ENCODE measurements at places on chromosomes 3 and 15.
A peak's percentile ranks its signal among the peaks of the same experiment; 100 is the strongest.

DNA sequence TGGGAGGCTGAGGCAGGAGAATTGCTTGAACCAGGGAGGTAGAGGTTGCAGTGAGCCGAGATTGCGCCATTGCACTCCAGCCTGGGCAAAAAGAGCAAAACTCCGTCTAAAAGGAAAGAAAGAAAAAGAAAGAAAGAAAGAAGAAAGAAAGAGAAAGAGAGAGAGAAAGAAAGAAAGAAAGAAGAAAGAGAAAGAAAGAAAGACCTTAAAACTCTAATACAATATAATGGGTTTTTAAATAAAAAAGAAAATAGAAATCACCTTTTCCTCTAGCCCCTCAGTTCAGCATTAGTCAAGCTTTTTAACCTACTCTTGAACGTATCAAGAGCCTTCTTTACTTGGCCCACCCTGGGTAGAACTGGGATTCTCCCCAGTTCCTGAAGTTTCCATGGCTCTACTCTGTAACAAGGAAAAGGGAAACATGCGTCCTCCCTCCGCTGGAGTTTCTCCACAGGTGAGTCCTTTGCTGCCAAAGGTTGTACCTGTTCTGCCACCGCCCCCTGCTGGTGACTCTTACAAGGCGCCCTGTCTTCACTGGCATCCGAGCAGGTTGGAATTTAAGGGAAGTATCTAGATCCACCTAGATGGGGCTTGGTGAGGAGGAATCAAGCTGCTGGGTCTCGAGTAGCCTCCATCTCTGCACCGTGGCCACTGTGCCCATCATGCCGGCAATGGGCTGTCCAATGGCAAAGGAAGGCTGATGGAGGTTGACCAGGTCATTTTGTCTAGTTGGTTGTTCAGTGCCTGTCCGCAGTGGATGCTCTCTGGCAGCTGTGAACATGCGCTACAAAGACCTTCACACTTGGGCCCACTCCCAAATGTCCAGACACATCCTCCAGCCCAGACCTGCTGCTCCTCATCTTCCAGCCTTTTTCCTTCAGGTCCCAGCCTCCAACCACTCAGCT lies 20.6 kb upstream of the EPHB3 start:
- peak; percentile 37 for DNase-seq

DNA sequence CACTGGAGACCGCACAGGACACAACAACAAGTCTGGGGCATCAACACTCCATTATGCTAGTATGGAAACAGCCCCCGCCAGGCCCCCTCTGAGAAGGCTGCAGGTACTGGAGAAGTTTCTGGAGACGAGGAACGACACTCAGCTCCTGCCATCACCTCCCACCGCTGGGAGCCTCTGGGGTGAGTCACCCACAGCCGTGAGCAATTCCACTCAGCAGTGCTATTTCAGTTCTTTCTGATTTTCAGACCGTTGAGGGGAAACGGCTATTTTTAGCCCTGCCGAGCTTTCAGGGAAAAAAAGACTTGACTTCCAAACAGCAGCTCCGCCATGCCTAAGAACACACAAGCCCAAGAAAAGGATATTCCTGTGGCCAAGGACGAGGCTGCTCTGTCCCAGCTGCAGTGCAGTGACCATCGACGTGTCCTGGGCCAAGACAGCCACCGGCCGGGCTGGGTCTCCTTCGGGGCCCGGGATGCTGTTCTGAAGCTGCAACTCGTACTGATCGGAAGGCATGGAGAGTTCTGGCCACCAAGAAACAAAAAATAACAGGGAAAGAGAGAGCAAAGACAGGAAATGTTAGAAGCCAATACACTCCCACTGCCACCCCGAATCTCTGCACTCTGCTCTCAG lies 40.8 kb downstream of the NUP210 start:
- DNase-seq, result no peak

- no peak for DNase-seq
Observed at GRCh38 chr3:44321335-44321734, 17.2 kb upstream of the TCAIM start.

- DNase-seq, result no peak
Observed at GRCh38 chr3:6228958-6229683, 631.8 kb upstream of the GRM7 start.

- no peak for DNase-seq
Observed at GRCh38 chr3:49826016-49826415, 12.3 kb upstream of the UBA7 start.

DNA sequence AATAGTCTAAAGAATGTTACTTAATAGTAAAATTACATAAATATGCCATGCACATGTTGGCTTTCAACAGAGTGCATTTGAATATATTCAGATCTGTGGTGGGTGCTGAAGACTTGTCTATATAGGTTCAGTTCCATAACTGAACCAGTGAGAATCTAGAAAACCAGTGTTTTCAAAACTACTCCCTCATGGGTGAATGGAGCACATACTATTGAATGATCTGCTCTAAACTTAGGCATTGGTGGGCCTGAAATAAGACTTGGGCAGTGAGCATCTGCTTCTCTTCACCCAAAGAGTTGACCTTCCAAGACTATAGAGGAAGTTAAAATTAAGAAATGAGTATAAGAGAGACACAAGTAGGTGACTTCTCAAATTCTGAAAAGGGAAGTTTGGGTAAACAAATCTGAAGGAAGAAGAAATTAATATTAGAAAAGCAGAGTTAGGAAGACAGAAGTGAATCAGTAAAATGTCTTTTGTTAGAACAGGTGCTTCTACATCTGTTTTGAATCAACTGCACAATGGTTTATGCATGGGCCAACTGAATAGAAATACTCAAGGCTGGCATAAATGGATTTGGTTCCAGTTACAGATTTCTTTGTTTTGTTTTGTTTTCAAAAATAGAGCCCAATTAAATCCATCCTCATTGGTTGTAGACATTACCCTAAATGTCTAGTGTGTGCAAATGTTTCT lies 19.3 kb downstream of the ALCAM start:
- no peak for DNase-seq

GRCh38 chr15:84391191-84391590 lies 155.6 kb downstream of the GOLGA6L4 start:
- DNase-seq, result no peak

DNA sequence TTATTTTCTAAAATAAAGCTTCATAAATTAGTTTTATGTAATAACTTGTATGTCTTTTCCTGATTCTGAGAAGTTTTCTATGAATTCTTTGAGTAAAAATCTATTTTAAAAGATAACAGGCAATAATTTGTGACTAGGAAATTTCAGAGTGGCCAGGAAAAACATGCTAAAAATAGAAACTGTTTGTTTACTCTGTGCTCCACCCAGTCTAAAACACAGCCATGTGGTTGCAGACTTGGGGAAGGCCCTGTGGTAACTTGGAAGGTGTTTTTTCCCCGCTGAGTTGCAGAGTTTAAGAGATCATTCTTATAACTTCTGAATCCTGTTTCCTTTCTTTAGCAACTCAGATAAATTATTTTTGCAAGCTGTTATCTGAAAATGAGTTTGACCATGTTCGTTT lies 21.9 kb downstream of the PLCL2 start:
- DNase-seq, result no peak

- DNase-seq, result no peak
Observed at GRCh38 chr15:29429584-29429983, 160.0 kb upstream of the NSMCE3 start.

DNA sequence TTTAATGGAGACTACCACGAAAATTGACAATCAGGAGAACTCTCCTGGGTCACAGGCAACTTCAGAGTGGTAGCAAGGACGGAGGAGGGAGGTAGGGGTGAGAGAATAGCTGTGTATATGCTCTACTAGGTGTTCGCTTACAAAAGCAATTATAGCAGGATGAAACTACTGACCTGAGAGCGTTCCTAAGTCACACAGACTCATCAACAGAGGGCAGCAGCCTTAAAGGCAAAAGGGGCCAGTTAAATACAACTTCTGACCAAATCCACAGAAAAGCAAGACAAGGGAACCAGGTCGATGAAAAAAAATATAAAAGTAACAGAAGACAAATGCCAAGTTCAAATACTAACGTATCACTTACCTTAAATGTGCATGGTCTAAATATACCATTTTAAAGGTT lies 894.6 kb downstream of the PLOD2 start:
- DNase-seq, result no peak

- DNase-seq, result no peak
Observed at GRCh38 chr3:2098398-2099027, at the start of gene CNTN4. TSS of gene CNTN4 (plus strand) at chr3:2098866.

DNA sequence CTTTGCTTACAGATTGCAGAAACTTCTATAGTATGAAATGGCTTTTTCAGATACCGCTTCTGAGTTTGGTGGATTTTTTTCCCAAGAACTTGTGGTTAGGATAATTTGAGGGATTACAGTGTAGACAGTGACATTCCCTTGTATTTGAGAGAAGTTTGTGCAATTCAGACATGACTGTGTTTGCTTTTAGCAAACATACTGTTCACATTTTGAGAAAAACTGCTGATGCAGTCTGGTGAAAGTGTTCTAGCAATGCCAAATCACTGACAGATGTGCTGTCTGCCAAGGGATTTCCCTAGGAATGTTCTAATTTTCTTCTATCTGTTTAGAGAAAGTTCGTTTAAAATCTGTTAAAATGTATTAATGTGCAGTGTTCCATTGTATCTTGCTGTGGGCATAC lies 652.6 kb downstream of the FHIT start:
- DNase-seq, result no peak

DNA sequence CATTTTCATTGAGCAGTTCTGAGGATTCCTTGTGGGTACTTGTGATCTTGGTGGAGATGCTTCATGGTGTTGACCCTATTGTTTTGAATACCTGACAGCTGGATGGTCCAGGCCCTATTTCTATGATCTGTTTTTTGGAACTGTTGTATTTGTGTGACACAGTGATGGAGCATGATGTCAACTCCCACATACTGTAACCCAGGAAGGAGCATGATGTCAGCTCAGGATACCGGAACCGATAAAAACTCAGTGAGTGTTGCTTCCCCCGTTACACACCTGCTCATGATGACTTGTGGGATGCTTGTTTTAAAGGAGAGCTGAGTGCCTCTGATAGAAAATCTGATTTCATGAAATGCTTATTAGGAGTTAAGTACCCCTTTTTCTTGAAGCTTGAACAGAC lies 45.1 kb downstream of the ZBTB38 start:
- no peak for DNase-seq

- DNase-seq, result no peak
Observed at GRCh38 chr3:136262559-136262958, 12.4 kb downstream of the PCCB start.

DNA sequence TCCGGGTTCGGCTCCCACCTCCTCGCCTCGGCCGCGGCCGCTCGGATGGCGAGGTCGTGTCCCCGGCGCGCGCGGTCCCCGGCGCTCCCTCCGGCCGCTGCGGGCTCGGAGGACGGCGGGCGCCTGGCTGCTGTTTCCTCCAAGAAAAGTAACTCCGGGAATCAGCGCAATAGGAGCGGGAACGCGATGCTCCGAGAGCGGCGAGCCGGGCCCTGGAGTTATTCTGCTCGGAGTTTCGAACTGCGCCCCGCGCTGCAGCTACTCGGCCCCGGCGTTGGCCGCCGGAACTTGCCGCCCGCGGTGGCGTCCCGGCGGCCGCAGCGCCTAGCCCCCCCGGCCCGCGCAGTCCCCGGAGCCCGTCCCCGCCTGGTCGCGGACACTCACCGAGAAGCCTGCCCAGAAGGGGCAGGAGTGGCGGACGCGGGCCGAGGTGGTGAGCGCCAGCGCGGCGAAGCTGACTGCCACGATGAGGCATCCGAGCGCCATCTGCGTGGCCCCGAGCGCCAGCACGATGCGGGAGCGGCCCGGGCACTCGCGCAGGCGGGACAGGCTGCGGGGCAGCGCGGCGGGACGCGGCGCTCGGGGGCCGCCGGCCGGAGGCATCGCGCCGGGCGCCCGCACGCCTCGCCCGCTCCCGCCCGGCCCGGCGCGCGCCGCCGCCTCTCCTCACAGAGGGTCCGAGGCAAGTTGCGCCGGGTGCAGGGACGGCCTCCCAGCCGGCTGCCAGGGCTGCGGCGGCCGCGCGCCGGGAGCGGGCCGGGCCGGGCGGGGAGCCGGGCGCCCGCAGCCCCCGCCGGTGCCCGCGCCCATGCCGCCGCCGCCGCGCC lies 251.9 kb downstream of the TJP1 start:
- no peak for DNase-seq

DNA sequence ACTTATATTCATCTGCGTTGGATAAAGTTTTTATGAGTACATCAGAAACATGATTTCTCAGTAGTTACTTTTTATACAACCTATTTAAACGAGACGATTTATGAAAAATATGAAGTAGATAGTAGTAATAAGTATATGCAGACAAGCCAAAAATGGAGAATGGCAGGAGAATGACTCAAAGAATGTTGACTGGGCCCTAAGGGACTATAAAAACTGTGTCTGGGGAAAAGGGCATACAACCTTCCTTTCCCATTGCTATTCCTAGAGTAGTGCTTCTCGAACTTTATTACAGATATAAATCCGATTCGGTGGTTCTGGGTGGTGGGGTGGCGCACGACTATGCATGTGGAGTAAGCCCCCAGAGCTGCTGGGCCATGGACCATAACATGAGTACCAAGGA lies 558.5 kb downstream of the FOXP1 start:
- no peak for DNase-seq

DNA sequence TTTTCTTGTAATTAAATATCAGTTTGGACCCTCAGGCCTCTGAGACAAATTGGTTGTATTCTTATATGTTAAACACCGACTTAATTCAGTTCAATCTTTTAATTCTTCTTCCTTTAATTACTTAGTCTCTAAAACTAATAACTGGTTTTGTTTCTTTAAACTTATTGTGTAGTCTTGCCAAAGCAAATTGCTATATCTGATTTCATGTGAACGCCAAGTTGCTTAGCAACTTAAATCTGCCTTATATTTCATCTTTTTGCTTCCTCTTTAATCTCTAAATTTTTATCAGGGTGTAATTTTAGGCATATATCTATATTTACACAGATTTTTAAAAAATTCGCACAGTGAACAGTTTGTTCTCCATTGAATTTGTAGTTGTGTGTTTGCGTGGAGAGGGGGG lies 82.2 kb downstream of the CADM2 start:
- no peak for DNase-seq
